ENCODE measurements at places on chromosomes 5 and 9.

DNA sequence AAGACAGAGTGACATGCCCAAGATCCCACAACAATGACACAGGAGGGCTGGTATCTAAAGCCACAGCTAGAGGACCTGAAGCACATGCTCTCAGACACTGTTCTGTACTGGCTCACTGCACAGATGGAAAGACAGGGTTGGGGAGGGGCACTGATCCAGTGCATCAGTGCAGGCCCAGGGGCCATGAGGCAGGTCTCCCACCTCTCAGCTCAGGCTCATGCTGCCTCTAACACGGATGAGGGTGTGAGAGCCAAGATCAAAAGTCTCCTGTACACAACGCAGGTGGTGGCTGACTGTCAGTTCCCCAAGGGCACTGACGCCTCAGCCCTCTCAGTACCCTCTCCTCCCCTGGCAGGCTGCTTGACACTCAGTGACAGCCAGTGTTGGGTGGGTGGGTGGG, 10.9 kb downstream of the RAPGEF1 start:
- no peak for DNase-seq

- no peak for DNase-seq
These were observed 87.1 kb downstream of the STARD4 start for GRCh38 chr5:111425205-111425604.

DNA sequence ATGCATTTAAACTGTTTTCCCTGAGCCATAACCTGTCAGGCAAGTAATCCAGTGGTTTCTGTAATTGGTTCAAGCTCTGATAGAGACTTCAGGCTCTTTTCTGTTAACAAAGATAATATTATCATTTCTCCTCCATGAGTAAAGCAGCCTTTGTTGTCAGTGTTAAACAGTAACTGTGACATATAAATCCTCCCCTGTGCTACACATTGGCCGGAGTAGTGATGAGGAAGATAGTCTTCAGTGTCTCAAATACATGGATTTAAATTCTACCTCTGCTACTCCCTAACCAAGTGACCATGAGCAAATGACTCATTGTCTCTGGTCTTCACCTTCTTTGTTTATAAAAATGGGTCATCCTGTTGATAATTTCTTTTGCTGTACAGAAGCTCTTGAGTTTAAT, 615.5 kb upstream of the CHD1 start:
- DNase-seq, result no peak

DNA sequence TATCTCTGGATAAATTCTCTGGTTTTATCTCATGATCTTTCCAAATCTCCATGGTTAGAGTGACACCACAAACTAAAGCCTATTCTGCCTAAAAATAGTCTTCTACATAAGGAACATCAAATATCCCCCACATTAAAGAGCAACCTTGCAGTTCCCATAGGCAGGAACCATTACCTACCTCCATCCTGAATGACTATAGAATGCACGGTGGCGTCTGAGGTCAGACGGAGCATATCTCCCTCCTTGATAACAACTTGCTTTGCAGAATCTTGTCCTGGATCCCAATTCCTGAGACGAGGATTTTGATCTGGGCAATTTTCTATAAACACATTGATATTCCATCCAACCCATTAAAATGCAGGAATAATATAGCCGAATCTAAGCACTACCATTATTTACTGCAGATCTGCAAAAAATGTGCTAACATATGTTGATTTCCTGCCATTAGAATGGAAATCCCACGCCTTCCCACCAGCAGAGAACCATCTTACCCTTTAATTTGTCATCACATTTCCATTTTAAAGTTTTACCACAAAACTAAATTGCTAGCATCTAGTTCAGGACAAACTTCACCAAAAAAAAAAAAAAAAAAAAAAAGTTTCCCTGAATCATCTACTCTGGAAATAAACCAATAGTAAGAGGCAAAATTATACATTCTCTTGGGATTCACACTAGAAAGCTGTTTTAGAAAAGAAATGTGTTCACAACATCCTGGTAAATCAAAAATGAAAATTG, 22.1 kb downstream of the CEMIP2 start:
- no peak for DNase-seq

- no peak for DNase-seq
These were observed 1.7 kb downstream of the INPP5E start for GRCh38 chr9:136437839-136438547.

- no peak for DNase-seq
These were observed 154.5 kb downstream of the YIPF5 start for GRCh38 chr5:144015961-144016360.

DNA sequence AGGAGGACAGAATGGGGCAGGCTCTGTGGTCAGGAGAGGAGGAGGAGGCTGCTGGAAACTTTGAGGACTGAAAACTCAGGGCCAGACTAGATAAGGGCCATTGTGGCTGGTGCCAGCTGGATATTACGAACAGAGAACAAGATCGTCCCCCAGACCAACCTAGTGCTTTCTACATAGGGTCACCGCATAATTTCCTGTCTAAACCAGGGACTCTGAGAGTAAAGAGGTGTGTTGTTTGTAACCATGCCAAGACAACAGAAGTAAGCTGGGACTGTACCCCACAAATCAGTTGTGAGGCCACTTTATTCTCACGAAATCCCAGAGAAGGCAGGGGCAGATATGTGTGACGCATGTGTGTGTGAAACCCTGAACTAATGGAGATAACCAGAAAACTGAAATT, 20.3 kb upstream of the GFPT2 start:
- no peak for DNase-seq
